ENCODE measurements at places on chromosomes 6 and 20.
A peak's percentile ranks its signal among the peaks of the same experiment; 100 is the strongest.

DNA sequence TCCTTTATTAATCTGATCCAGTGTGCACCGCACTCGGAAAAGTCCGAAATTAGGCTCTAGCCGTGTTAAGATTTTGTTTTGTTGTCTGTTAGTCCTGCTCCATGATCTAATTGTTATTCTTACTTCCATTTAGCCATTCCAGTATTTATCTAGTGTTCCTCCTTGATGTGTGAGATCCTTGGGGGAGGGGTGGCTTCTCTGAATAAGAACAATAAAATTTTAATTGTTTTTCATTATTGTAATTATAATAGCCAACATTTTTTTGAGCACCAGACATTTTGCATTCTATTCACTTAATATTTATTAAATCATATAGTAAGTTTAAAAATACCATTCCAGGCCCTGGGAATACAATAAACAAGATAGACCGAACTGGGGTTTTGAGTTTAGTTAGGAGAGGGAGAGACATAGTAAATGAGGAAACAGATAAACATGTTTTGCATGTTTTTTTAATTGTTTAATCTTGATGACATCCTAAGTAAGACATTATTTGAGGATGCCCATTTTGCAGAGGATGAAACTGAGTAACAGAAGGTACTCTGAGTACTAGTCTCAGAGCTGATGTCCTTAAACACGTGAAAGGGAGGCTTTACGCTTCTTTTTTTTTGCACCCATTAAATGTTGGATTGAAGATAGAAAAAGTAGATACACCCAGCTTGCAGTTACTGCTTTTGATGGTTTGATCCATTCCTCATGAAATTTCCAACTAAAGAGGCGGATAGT lies 1.2 kb downstream of the CBFA2T2 start:
- peak overlapping the region; percentile 92 for H3K27ac ChIP-seq
- H3K36me3 ChIP-seq: no peaks in the 10 kb centered on the region
- no peaks in the 10 kb centered on the region for H3K27me3 ChIP-seq
- peak overlapping the region; percentile 99 for H3K4me3 ChIP-seq
- peaks cover 17% of the 10 kb centered on the region for H3K4me1 ChIP-seq
- no peak for DNase-seq

- no peak overlapping the region for H3K27ac ChIP-seq
- H3K27me3 ChIP-seq: no peaks in the 10 kb centered on the region
- no peak for DNase-seq
- H3K36me3 ChIP-seq: no peaks in the 10 kb centered on the region
- H3K4me3 ChIP-seq: no peak overlapping the region
Measured at GRCh38 chr6:168890306-168890980, 363.2 kb downstream of the THBS2 start.

DNA sequence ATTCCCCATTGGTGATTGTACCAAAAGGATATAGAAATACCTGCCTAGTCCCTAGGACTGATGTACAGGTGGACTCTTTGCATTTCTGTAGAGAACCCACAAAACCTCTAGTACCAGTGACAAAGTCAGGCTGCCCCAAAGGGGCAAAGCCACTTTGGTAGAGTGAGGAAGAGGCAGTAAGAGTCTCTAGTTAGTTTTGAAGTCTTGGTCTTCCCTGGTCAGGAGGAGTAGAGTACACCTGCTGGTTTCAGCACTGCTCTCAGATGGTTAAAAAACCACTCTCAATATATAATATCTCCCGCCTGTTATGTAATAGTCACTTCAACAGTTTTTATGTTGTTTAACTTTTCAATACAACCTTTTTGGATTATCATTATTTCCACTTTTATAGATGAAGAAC lies 344.9 kb downstream of the CDKAL1 start:
- H3K27ac ChIP-seq: no peak overlapping the region
- no peaks in the 10 kb centered on the region for H3K27me3 ChIP-seq
- H3K4me1 ChIP-seq: no peaks in the 10 kb centered on the region
- no peak for DNase-seq
- no peak overlapping the region for H3K4me3 ChIP-seq
- no peaks in the 10 kb centered on the region for H3K36me3 ChIP-seq

GRCh38 chr6:136244061-136244616 lies 6.0 kb downstream of the MTFR2 start:
- no peak overlapping the region for H3K27ac ChIP-seq
- H3K4me1 ChIP-seq: no peaks in the 10 kb centered on the region
- H3K27me3 ChIP-seq: no peaks in the 10 kb centered on the region
- no peak overlapping the region for H3K4me3 ChIP-seq
- no peak for DNase-seq
- no peaks in the 10 kb centered on the region for H3K36me3 ChIP-seq

DNA sequence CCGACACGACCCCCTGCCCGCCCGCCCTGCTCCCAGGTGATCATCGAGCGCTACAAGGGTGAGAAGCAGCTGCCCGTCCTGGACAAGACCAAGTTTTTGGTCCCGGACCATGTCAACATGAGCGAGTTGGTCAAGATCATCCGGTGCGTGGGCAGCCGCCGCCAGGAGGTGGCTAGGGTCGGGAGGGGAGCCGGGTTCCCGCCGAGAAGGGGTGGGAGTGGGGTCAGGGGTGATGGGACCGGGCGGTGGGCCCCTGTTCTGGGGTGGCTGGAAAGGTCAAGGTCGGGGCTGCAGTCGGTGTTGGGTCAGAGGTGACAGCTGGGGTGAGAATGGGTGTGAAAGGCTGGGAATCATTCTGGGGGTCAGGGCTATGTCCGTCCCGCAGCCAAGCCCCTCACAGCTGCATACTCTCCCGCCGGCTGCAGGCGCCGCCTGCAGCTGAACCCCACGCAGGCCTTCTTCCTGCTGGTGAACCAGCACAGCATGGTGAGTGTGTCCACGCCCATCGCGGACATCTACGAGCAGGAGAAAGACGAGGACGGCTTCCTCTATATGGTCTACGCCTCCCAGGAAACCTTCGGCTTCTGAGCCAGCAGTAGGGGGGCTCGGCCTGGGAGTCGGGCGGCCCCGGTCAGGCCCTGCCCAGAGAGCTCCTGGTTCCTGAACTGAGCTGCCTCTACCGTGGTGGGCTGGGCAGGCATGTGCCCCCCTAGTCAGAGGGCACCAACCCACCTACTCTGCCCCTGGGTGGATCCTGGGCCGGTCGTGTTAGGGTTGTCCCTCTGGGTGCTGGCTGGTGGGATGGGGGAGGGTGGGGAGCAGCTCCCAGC lies 1.0 kb downstream of the MAP1LC3A start:
- H3K27me3 ChIP-seq: no peaks in the 10 kb centered on the region
- no peaks in the 10 kb centered on the region for H3K36me3 ChIP-seq
- peak overlapping the region; percentile 72 for H3K4me3 ChIP-seq
- DNase-seq: peak; percentile 86
- H3K4me1 ChIP-seq: peaks cover 9% of the 10 kb centered on the region

DNA sequence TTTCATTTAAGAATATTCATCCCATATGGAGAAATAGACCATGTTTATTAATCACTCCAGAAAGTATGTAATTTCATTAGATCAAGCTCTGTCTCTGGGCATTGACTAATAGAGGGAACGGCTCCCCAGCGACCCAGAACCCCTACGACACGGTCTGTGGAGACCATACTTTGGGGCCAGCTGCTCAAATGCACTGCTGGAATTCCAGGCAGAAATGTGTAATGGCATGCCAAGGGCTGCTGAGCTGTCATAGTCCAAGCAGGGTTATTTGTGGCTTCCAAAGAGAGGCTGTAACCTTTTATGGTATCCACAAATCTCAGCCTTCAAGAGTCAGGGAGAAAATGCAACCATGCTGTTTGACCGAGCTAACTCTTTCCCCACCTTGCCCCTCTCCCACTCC lies 755.8 kb downstream of the DHX35 start:
- H3K27ac ChIP-seq: no peak overlapping the region
- DNase-seq: no peak
- H3K36me3 ChIP-seq: no peaks in the 10 kb centered on the region

- DNase-seq: no peak
- no peaks in the 10 kb centered on the region for H3K36me3 ChIP-seq
- H3K27ac ChIP-seq: no peak overlapping the region
- H3K27me3 ChIP-seq: no peaks in the 10 kb centered on the region
Measured at GRCh38 chr6:154358019-154358545, 1.5 kb upstream of the IPCEF1 start.

GRCh38 chr6:87341899-87342298 lies 2.7 kb upstream of the C6orf163 start:
- H3K4me3 ChIP-seq: no peak overlapping the region
- H3K27ac ChIP-seq: no peak overlapping the region
- DNase-seq: no peak
- no peaks in the 10 kb centered on the region for H3K27me3 ChIP-seq
- no peaks in the 10 kb centered on the region for H3K36me3 ChIP-seq
- H3K4me1 ChIP-seq: no peaks in the 10 kb centered on the region

DNA sequence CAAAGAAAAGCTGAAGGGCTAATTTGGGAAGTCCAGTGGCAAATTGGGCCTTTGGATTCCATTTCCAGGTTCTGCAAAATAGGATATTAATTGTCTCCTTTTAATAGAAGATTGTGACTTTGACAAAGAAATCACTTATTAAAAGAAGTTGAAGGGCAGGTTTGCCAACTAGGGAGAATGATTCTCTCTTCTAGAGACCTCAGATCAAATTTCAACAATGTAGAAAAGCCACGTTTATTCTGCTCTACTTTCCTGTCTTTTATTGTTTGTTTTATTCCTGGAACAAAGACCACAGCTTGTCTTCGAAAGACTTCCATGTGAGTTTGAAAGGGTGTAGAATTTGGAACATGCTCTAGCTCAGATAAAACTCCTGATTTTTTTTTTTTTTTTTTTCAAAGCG lies 65.5 kb upstream of the PRL start:
- no peak for DNase-seq
- H3K27me3 ChIP-seq: no peaks in the 10 kb centered on the region
- H3K36me3 ChIP-seq: no peaks in the 10 kb centered on the region
- no peak overlapping the region for H3K4me3 ChIP-seq

DNA sequence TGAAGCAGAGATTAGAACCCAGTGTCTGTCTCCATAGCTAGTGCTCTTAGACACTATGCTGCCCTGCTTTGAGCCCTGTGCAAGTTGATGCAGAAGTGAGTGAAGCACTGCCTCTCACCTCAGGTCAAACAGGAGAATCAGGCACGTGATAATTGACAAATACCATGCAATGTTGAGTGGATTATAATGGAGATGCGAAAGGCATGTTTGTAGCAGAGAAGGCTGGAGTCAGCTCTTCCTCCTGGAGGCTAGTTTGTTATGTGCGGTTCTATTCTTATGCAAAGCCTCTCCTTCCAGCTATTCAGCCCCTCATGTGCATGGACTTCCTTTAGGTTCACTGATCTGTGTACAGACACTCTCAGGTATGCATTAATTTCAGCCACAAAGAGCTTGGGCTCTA lies 108.5 kb downstream of the MANEA start:
- H3K27me3 ChIP-seq: no peaks in the 10 kb centered on the region
- no peaks in the 10 kb centered on the region for H3K4me1 ChIP-seq
- no peaks in the 10 kb centered on the region for H3K36me3 ChIP-seq
- H3K27ac ChIP-seq: no peak overlapping the region
- H3K4me3 ChIP-seq: no peak overlapping the region

DNA sequence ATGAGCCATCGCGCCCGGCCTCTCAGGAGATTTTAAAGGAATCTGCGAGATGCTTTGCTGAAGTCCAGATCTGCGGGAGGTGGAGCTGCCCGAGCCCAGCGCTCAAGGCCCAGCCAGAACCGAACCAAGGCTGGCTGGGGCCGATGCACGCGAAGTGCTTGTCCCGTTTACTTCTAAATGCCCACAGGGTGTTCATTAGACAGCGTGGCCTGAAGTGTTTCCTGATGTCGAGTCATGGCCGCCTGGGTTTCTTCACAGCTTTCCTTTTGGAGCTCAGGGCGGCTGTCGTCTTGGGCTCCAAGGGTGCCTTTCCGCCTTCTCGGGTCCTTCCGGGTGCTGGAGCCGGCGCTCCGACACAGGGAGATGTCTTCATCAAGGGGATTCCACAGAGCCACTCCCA lies 25.1 kb upstream of the CCR6 start:
- peaks cover 5% of the 10 kb centered on the region for H3K4me1 ChIP-seq
- no peak overlapping the region for H3K4me3 ChIP-seq
- H3K27ac ChIP-seq: no peak overlapping the region
- H3K36me3 ChIP-seq: no peaks in the 10 kb centered on the region

- no peaks in the 10 kb centered on the region for H3K4me1 ChIP-seq
- no peaks in the 10 kb centered on the region for H3K36me3 ChIP-seq
- H3K27me3 ChIP-seq: no peaks in the 10 kb centered on the region
- no peak overlapping the region for H3K4me3 ChIP-seq
- H3K27ac ChIP-seq: no peak overlapping the region
Measured at GRCh38 chr6:147874322-147874721, 365.8 kb downstream of the SAMD5 start.

GRCh38 chr20:35478804-35479472 lies 23.5 kb downstream of the CEP250 start:
- H3K27me3 ChIP-seq: no peaks in the 10 kb centered on the region
- DNase-seq: no peak
- H3K4me3 ChIP-seq: no peak overlapping the region
- H3K36me3 ChIP-seq: peaks cover 85% of the 10 kb centered on the region
- no peaks in the 10 kb centered on the region for H3K4me1 ChIP-seq

DNA sequence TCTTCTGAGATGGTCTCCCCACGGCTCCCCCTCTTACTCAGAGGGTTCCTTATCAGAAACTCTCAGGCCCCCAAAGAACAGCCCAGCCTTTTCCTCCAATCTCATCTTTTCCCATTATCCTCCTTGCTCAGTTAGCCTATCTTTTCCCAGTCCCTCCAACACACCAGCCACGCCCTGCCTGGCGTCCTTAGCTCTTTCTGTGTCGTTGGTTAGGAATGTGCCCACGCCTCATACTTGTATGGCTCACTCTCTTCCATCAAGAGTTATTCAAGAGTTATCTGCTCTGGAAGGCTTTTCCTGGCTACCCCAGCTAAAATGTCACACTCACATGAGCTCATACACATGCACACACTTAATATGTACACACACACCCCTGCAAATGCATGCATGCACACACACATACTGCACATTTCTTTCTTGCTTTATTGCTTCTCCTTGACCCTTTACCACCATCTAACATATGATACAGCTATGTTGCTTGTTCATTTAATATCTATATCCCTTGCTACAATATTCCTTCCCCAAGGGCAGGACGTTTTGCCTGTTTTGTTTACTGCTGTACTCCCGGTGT lies 37.6 kb downstream of the SLC2A10 start:
- H3K36me3 ChIP-seq: no peaks in the 10 kb centered on the region
- H3K27me3 ChIP-seq: no peaks in the 10 kb centered on the region
- H3K4me1 ChIP-seq: no peaks in the 10 kb centered on the region
- DNase-seq: no peak

DNA sequence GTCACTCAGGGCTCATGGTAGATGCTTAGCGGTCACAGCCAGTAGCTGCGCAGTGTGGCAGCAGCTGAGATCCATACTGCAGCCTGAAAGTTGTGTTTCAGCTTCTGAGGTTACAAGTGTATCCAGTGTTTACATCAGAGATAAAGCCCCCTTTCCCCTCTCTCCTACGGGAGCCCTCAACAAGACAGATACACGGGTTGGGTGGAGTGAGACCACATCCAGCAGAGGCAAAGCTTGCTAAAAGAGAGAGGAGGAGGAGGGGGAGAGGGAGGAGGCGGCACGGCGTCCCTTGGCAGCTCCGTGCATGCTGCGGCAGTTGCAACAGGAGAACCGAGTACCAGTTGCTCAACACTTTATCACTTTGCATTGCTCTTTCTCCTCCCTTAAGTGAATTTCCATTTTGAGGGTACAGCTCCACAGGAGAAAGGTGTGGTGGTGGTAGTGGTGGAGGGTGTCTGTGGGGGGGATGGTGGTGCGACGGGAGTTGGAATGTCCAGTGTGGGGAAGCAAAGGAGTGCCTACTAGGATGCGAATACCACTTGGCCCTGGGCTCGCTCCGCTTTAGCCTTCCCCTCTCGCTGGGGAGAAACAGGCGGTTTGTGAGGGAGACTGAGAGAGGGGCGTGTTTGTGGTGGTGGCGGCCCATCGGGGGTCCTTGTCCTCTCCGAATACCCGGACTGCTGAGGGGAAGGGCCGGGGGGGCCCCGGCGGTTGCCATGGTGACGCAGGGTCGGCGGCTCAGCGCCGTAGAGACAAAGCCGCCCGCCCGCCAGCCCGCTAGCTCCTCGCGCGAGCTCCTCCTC lies 405 bp upstream of the RNF182 start:
- peaks cover 18% of the 10 kb centered on the region for H3K4me1 ChIP-seq
- no peaks in the 10 kb centered on the region for H3K27me3 ChIP-seq
- H3K27ac ChIP-seq: peak overlapping the region; percentile 78
- peak; percentile 29 for DNase-seq

Measured in upper lobe of left lung (tissue), 6 donors.